ENCODE measurements at places on chromosomes 4 and X.

DNA sequence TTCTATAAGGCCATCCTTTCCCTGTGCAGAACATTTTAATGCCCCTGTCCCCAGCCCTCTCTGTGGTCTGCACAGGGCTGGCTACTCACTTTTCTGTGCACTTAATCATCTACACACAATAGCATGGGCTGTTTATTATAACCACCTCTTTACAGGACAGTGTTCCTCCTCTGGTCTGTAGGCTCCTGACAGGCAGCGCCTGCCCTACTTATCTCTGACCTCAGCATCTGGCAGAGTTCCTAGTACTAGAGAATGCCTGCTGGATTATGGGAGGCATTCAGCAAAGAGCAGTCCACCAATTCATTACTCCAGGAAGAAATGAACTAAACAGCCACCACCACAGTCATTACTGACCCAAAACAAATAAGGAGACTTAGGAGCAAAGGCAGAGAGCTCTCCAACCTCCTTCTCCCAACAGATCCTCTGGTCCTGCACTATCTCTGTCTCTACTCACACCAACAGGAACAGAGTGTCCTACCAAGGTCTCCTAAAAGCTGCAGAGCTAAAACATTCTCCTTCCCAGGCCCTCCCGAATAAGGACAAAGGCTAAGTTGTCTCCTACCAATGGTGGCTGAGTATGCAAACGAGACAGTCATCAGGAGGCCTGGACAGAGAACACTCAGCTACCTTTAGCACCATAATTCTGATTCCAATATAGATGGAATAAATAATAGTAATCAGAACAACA lies 279.2 kb downstream of the QDPR start:
- no peak for DNase-seq

- peak; percentile 14 for DNase-seq
These were observed 38.2 kb downstream of the PPP1R2C start for GRCh38 chrX:42739741-42740140.

GRCh38 chrX:150446995-150447394 lies 83.9 kb downstream of the MAMLD1 start:
- no peak for DNase-seq

- DNase-seq, result no peak
These were observed 9.1 kb upstream of the ELF4 start for GRCh38 chrX:130119312-130119898.

DNA sequence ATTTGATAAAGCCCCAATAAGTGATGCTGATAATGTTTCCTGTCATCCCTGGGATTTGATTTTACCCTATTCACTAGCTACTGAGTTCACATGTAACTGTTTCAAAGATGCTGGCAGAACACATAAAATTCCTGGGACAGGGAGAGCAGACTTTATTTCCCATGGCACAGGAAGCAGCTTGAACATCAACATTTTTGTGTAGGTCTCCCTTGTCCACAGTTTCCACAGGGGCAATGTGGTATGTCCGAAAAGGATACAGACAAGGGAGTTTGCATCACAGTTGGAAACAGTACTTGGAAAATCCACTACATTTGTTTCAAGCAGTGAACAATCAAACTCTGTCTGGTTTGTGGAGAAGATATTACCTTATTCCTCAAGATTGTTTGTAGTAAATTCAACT lies 129.2 kb upstream of the KLHL4 start:
- DNase-seq, result no peak

Measured in OCI-M1 (cell line).